H54 (cell line): ENCODE measurements at places on chromosomes 3 and 15.

DNA sequence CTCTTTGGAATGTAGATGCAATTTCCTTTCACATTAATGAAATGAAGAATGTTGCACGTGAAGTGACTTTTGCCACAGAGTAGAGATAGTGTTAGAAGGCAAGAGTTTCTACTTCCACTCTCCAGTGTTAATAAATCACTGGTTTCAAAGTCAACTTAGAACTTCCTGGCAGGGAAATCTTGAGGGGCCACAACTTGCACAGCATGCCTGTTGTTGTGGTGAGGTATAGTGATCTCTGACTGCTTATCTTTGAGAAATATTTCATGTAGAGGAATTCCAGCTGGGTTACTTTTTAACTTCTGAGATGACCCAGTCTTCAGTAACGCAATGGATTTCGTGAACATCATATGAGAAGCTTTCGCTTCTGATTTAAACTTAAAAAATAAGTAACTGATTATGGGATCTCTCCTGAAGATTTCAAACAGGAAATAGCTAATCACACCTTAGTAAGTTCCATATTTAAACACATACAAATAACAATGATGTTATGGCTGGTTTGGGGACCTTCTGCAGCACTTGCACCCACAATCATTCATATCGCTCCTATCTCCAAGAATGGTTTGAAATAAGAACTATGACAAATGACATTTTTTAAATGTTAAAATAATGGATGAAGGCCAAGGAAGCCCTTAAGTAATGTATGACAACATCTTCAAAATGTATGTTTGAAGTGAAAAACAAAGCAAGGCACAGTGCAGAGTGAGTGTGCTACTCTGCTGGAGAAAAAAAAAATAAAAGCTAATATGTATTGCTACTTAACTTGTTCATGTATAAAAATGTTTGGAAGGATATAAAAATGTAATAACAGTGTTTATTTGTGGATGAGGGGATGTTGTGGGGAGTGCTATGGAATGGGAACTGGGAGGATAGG, 726.5 kb upstream of the NECTIN3 start:
- DNase-seq: no peak

DNA sequence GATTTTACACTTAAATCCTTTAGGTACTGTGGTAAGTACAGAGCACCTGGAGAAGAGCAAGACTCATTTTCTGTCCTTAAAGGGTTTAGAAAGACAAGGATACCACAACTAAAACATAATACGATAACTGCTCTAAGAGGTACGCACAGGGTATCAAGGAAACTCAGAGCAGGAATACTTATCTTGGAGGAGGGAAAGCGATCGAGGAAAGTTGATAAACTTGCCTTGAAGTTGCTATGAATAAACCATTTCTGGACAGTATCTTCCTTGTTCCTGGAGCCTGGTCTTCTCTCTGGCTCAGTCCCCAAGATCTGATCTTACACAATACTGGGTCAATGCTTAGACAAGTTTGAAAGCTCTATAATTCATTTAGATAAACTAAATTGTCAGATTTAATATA, 17.6 kb upstream of the GATM start:
- no peak for DNase-seq

DNA sequence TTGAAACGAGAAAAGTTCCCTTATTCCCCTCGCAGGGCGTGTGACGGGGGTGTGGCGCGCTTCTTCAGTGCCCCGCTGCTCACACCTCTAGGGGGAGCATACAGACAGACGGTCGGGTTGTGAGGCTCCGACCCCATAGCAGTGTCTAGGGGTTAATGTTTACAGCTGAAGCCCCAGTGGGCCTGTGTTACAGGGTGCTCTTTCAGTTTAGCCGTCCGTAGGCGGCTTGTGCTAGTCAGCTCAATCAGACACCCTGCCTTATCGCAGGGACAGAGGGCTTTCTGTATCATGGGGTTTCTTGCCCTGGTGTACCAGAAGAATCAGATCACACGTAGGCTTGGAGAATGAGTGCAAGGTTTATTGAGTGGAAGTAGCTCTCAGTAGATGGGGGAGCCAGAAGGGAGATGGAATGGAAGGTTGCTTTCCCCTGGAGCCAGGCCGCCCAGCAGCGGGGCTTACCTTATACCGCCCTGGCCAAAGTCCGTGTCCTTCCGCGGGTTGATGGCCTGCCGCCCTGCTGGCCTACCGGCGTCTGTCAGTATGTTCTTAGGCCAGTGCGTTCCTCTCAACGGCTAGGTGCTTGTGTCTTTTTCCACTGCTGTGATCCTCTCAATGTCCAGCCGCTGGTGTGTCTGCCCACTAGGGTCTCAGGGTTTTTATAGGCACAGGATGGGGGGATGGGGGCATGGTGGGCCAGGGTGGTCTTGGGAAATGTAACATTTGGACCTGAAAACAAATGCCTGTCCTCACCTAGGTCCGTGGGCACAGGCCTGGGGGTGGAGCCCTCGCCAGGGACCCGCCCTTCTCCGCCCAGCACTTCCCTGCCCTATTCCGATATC, 32.2 kb upstream of the ACP3 start:
- DNase-seq: no peak

DNA sequence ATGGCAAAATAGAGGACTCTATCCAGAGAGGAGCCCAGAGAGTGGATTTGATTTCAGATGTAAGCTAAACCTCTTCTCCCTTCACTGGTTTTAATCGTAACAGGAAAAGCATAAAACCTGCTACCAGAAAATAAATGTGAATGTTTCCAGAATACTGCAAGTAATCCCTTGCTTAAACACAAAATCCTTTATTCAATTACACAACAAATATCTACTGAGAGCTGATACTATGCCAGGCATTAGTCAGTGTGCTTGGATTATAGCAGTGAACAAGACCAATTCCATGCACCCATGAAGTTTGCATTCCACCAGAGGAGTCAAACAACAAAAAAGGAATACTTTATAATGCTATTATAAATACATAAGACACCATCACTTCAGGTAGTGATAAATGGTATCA, 15.1 kb downstream of the AVEN start:
- DNase-seq: no peak

DNA sequence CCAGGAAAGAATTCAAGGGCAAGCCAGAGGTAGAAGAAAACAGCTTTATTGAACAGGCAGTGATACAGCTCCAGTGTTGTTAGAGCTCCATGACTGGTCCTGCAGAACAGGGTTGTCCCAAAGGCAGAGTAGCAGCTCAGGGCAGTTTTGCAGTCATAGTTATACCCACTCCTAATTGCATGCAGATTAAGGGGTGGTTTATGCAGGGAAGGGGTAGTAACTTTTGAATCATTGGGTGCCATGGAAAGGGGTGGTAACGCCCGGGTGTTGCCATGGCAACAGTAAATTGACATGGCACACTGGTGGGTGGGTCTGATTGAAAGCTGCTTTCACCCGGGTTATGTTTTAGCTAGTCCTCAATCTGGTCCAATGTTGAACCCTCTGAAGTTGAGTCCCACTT, 9.7 kb upstream of the RAB6B start:
- DNase-seq: no peak

GRCh38 chr3:172836390-172836997, 86.0 kb downstream of the ECT2 start:
- no peak for DNase-seq

- no peak for DNase-seq
Measured at GRCh38 chr3:98246142-98246541, 17.9 kb upstream of the OR5H6 start.

GRCh38 chr3:195255176-195255500, 15.8 kb downstream of the XXYLT1 start:
- DNase-seq: no peak

DNA sequence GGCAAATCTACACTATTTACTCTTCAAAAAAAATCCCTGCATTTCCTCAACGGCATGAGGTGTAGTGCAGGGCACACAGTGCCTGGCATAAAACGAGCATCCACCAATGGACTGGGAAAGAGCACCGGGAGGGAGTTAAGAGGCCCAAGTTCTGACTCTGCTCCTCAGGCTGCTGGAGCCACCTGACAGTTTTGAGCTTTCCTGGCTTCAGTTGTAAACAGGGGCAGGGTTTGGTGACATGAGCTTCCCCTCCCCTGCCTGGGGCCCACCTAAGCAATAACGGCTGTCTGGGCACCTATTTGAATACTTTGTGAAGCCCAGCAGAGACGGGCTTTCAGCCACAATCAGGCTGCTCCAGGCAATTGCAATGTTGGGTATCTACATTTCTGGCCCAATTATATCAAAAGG, 16.4 kb downstream of the CA12 start:
- DNase-seq: no peak

GRCh38 chr3:79490165-79491028, 277.4 kb downstream of the ROBO1 start:
- DNase-seq: peak; percentile 4

- DNase-seq: no peak
Measured at GRCh38 chr3:153192327-153192726, 30.3 kb downstream of the RAP2B start.

DNA sequence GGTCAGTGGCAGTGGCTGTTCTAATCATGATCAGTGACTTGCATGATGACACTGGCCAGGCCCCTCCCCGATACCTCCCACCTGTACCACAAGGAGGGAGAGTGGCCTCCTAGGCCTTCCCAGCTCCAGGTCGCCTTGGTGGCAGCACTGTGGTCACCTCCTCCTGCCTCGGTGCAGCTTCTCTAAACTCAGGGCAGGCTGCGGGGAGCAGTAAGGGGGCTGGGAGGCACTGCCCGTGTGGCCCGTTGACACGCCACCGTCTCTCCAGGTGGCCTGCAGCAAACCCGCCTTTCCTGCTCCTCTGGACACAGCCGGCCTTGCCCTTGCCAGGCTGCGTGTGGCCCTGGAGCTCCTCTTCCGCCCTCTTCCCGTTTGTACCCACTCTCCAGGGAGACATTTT, 184.1 kb downstream of the XXYLT1 start:
- DNase-seq: no peak

DNA sequence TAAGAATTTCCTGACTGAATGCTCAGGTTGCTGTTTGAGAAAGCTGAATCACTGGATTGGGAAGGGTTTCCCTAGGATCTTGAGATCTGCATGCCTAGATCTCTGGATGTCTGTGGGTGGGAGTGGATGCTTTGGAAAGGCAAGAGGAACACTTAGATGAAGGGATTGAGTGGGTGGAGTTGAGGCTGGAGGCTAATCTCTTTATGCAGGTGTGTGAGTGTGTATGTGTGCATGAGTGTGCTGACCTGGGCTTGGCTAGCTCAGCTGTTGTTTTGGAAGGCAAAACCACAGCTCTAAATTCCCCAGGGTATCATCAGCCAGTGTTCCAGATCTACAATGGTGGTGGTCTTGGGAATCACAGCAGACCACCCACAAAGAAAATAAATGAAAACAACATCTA, 60.5 kb downstream of the CLDN1 start:
- DNase-seq: no peak

DNA sequence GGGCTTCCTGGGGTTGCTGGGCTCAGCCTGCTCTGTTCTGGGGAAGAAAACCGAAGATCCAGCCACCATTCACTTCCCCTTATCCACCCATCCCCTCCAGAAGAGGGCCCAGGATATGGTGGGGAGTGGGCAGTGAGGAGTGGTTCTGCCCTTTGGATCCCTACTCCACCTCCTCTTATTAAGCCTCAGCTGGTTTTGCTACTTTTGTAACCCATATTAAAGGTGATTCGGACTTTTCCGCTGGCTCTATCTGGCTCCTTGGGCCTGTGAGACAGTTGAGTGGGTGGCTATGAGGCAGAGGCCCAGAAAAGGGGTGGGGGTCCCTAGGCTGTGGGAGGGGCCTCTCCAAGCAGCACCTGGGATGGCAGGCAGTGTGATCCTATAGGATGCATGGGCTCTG, 33.8 kb downstream of the NBEAL2 start:
- DNase-seq: no peak

DNA sequence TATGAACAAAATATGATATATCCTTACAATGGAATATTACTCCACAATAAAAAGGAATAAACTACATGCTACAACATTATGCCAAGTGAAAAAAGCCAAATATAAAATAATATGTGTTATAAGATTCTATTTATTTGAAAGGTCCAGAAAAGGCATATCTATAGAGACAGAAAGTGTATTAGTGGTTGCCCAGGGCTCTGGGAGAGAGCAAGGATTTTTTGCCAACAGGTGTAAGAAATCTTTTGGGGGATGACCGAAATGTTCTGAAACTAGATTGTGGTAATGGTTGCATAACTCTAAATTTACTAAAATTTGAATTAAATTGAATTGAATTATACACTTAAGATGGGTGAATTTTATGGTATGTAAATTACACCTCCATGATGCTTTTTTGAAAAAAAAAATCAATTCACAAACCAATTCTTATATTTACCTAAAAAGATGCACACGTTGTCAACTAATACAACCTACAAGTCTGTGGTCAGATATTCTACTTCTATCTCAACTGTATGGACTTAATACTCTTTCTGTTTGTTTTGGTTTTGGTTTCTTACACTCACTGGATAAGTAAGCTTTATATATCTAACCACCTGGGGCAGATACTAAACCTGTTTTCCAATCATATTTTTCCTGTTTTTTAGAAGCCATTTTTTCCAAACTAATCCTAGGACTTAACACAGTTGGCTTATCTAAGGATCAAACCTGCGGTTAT, 75.8 kb downstream of the FBN1 start:
- DNase-seq: no peak

DNA sequence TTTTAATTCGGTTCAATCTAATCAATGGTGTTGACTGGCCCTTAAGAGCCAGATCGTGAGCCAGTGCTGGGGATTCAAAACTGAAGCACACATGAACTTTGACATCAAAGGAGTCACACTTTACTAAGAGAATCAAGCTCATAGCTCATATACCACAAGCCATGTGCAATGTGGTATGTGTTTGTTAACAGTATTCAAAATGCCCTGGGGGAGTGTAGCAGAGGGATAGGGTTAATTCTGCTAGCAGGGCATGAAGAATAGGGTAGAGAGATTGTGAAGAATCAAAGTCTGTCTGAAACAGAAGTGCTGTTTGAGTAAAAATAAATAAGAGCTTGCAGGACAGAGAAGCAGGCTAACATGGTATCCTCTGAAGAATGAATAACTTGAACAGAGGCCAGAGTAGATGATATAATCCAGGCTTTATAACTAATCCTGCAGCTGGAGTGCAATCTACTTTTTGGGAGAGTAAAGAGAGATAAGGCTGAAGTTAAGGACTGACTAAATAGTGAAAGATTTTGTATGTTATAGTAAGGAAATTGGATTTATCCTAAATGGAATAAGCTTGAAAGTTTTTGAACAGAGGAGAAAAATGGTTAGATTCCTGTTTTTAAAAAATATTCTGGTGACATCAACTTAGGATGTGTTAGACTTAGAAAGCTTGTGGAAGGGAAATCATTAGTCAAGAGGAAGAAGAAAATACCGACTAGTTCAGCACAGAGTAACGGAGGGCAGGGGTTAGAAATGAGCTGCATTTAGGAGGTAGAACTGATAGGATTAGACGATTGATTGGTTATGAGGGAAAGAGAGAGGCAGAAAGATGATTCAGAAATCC, 292.0 kb downstream of the NFKBIZ start:
- no peak for DNase-seq
